ENCODE measurements at places on chromosomes 1 and 21.

- DNase-seq = no peak
Observed at GRCh38 chr1:183881387-183882131, 76.6 kb downstream of the RGL1 start.

- DNase-seq = no peak
Observed at GRCh38 chr1:44472620-44473525, 67.8 kb downstream of the RNF220 start.

DNA sequence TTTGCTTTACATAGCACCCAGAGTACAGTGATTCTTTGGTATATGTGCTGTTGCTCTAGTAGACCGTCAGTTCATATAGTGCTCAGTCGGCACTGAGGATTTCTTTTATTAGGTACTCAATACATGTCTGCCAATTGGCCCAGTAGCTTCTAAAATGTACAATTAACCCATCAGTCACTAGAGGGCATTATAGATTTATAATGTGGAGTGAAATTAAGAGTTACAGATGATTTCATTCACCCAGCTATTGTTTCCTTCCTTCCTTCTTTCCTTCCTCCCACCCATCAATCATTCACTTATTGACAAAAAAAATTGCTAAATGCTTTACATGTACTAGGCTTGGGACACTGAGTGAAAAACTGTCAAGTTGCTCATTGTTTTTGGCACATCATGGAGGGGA is 263.6 kb upstream of the USP24 start:
- DNase-seq = no peak

DNA sequence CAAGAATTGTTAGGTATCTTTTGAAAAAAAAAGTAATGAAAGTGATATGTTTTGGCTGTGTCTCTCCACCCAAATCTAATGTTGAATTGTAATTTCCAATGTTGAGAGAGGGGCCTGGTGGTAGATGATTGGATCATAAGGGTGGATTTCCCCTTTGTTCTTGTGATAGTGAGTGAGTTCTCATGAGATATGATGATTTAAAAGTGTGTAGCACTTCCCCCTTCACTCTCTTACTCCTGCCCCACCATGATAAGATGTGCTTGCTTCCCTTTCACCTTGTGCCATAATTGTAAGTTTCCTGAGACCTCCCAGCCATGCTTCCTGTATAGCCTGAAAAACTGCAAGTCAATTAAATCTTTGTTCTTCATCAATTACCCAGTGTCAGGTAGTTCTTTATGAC is 70.7 kb downstream of the XCL2 start:
- DNase-seq = no peak

- no peak for DNase-seq
Observed at GRCh38 chr1:245278846-245279245, 124.1 kb downstream of the KIF26B start.

DNA sequence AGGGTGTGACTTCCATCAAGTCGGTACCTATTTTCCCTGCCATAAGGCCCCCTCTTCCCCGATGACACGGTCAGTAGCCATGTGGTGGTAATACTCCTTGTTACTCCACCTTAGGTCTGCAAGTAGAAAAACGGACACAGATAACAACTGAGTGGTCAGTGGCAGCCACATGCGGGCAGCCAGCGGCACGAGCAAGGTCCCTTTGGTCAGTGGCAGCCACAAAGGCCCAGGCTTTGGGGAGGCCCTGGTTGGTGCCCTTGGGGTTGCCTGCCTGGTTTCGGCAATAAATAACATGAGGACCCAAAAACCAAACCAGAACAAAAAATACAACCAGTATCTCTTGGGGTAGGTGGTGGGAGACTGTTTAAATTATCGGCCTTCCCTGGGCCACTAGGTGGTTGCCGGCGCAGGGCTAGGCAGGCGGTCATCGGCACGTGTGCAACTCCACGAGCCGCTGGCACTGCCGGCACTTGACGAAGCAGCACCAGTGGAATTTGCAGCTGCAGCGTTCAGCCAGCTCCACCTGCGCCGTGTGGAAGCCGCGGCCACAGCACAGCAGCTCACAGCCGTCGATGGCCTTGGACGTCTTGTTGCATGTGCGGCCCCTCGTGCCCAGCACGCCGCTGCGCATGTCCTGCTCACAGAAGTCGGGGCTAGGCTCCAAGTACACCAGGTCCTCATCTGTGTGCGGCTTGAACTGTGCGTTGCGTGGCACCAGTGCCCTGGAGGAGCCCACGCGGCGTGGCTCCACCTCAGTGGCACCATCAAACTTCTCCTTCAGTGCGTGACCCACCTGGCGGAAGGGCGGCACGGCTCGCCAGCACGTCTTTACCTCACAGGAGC is 23.1 kb downstream of the WNT4 start:
- DNase-seq = no peak

Measured in GM12864 (cell line).